ENCODE measurements at places on chromosomes 13 and 19. TPM values are rescaled to one million over a fixed set of nuclear protein-coding genes. Genes with fewer than 3 reads are reported as not detected.
A peak's percentile ranks its signal among the peaks of the same experiment; 100 is the strongest.

Gene ZNF14
- 5.4 TPM for total RNA-seq

DNA sequence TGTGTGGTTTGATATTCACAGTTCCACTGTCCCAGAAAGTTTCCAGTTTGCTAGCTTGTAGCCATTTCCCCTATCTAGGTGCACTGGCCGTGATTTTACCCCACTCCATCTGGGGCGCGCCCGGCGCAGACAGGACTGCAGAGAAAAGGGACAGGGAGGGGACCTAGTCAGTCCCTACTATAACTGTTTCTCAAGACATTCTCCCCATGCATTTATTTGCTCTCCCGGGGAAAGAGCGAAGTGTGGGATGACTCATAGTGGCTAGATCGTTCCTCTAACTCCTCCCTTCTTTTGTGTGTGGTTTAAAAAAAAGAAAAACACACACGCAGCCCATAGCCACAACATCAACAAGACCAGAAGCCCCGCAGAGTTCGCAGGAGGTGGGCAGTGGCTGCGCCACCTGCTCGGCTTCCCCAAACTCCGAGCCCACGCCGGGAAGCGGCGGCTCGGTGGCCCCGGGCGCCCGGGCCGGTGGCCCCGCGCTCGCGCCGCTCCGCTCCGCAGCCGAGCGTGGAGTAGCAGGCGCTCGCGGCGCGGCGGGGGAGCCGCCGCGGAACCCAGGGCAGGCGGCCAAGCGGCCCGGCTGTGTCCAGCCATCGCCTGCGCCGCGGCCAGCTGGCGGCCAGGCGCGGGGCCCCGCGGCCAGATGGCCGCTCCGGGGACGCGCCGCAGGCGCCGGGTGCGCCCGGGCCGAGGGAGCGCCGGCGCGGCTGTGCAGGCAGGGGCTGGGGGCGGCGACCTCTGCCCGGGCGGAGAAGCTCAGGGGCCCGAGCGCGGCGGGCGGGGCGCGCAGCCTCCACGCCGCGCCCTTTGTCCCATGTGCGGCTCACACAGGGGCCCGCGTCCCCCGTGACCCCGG, 653 bp downstream of the TMTC4 start:
- peak; percentile 89 for DNase-seq

Gene SIGLEC8
- total RNA-seq, result not detected

GRCh38 chr13:106117035-106117434, 418.4 kb downstream of the EFNB2 start:
- no peak for DNase-seq

DNA sequence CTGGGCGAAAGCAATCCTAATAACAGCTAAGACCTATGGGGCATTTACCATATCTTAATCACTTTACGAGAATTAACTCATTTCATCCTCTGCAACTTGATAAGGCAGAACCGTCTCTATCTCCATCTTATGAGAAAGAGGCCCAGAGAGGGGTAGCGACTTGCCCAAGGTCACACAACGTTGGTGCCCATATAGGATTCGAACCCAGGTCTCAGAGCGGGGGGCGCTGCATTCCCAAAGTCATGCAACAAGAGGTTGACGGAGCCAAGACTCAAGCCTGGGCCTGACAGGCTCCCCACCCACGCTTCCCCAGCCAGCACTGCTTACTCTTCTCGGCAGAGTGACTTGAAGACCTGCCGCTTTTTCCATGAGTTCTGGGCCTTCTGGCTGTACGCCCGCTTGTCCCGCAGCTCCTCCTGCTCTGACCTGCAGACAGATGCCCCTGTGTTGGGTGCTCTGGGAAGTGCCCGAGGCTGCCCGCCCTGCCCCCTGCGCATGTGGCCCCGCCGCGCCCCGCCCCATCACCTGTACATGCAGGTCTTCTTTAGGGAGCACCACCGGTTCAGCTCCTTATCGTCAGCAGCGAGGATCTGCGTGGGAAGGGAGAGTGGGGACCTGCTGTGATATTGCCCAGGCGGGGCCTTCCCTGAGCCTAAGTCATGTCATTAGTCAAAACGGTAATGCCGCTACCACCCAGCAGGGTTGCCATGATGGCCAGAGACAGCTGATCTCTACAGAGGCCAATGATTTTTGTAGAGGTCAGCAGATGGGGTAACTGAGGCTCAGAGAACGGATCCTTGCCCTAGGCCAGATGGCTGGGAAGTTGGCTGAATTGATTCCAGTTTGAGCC, 10.8 kb downstream of the KRI1 start:
- DNase-seq, result no peak

GRCh38 chr19:38213911-38214625, 10.0 kb downstream of the DPF1 start:
- no peak for DNase-seq

DNA sequence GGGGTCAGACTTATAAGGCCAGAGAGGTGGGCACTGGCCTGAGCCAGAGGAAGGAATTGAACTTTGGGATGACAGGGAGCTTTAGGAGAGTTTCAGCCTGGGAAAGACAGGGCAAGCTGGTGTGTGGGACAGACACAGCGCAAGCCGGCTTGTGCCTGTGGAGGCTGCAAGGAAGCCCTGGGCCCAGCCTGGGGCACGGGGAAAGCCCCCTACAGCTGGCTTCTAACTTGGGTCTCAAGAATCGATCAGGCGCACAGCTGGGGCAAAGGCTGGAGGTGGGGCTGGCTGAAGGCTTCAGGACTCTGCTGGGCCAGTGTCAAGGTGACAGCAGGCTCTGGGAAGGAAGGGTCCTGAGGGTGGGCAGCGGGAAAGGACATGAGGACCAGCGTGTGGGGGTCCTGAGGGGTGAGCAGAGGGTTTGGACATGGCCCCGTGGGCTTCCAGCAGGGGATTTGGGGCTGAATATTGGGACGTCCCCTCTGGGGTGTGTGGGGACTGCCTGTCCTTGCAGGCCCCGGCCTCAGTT, 3.0 kb downstream of the PTOV1 start:
- DNase-seq, result no peak

DNA sequence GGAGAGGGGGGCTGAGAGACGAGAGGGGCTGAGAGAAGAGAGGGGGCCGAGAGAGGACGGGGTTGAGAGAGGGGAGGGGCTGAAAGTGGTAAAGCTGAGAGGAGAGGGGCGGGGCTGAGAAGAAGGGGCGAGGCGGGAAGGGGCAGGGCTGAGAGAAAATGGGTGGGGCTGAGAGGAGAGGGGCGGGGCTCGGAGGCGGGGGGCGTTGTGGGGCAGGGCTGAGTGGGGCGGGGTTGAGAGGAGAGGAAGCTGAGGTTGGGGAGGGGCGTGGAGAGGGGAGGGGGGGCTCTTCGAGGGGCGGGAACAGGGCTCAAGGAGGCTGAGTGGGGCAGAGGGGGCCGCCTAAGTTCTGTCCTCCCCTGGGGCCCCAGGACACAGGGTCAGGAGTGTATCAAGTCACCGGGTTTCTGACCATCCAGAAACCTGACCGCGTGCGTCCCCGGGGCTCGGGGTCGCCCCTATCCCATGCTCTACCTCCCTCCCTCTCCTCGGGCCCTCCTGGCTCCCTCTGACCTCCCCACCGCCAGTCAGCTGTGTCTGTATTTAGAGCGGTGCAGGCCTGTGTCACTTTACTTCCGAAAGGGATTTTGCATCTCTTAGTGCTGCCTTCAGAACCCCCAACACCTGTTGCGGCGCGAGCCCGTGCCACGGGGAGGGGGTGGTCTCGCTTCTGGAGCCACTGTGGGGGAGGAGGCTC, 38.6 kb upstream of the SEMA6B start:
- no peak for DNase-seq

- DNase-seq, result no peak
Measured at GRCh38 chr13:99220199-99220935, 19.7 kb downstream of the UBAC2 start.

DNA sequence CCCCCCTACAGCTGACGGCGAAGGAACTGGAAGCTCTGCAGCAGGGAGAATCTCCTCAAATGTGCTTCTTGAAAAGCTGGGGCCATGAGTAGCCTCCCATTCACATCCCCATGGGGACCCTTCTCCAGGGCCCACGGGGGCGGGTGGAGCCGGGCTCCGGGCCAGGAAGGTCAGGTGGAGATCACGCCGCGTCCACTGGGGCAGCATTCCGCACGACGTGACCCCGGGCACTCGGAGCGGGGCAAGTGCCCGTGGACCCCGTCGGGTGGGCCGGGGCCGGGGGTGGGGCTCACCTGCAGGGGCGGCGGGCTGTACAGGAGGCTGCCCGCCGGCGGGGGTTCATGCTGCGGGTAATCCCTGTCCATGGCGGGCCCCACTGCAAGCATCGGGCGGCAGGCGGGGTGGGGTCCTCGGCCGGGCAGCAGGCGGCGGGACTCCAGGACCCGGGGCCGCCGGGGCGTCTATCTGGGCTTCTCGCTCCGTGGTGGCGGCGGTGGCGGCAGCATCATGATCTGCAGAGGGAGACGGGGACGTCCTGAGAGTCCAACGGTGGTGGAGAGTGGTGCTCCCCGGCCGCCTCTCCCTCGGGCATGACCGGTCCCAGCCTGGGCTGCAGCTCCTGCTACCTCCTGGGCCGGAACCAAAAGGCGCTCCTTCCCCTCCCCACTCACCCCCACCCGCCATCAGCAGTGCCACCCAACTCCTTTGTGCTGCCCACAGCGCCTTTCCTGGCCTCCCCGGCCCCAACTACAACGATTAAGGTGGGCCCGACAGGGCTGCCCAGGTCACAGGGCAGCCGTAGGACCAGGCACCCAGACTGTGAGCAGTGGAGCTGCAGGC, 20.0 kb downstream of the SBNO2 start:
- no peak for DNase-seq

- DNase-seq, result no peak
Measured at GRCh38 chr13:52452470-52452869, 2.0 kb upstream of the VPS36 start.

Gene CADM4
- total RNA-seq, result 4.7 TPM

Gene FGF14
- 3.4 TPM for total RNA-seq

- no peak for DNase-seq
Measured at GRCh38 chr13:113170511-113170910, 12.1 kb downstream of the PROZ start.

Gene THSD8
- total RNA-seq, result not detected

GRCh38 chr19:41225238-41226052, 6.4 kb downstream of the AXL start:
- DNase-seq, result peak; percentile 97

Gene SUGP2
- total RNA-seq, result 57.9 TPM

GRCh38 chr19:39078436-39079200, 5.5 kb upstream of the ACP7 start:
- DNase-seq, result no peak

GRCh38 chr19:10740798-10741197, 22.9 kb downstream of the DNM2 start:
- no peak for DNase-seq

- no peak for DNase-seq
Measured at GRCh38 chr19:58570770-58571574, 2.2 kb downstream of the MZF1 start.

- DNase-seq, result no peak
Measured at GRCh38 chr13:113220141-113220598, 10.8 kb downstream of the CUL4A start.

Gene GGN
- total RNA-seq, result not detected

DNA sequence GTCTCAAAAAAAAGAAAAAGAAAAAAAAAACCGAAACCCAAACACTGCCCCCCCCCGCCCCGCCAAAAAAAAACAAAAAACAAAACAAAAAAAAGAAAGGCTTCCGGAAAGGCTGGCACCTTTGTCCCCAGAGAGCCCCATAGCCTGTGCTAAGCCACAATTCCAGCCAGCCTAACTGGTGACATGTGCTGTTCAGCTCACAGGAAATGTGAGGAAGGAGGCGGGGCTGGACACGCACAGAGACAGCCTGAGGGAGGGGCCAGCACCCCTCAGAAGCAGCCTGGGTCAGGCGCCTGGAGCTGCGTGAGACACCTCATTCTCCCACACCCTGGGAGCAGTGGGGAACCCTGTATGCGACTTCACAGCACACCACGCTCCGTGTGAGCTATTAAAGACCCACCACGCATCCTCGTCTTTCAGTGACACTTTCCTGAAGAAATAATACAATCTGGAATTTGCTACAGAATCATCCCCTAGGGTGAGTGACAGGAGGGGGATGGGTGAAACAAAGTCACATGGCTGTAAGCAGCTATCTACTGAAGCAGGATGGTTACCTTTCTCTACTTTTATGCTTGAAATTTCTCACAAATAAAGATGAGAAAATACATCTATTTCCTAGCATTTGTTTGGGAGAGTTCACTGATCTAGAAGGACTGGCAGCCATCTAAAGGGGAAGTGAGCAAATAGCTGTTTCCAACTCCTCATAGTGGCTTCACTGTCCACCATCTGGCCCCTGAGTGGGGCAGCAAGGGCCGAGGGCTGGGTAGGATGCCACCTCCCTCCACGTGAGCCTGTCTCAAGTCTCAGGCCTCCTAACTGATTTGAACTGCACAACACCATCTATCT, 12.3 kb upstream of the SLC35E1 start:
- DNase-seq, result no peak

DNA sequence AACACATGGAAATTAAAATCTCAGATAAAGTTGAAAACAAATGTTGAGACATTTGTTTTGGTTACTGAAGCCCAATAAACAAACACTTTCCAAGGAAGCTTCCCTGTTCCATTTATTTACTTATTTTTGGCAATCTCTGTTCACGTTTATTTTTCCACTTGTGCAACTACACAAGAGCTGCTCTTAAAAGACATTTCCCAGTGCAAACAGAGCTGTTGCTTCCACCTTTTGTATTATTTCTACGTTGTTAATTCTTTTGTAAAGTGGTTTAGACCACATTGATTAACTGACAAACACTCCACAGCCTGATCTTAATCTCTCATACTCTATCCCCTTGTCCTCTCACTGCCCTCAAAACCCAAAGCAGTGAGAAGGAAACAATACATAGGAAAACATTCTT, 757.6 kb downstream of the LIG4 start:
- no peak for DNase-seq

DNA sequence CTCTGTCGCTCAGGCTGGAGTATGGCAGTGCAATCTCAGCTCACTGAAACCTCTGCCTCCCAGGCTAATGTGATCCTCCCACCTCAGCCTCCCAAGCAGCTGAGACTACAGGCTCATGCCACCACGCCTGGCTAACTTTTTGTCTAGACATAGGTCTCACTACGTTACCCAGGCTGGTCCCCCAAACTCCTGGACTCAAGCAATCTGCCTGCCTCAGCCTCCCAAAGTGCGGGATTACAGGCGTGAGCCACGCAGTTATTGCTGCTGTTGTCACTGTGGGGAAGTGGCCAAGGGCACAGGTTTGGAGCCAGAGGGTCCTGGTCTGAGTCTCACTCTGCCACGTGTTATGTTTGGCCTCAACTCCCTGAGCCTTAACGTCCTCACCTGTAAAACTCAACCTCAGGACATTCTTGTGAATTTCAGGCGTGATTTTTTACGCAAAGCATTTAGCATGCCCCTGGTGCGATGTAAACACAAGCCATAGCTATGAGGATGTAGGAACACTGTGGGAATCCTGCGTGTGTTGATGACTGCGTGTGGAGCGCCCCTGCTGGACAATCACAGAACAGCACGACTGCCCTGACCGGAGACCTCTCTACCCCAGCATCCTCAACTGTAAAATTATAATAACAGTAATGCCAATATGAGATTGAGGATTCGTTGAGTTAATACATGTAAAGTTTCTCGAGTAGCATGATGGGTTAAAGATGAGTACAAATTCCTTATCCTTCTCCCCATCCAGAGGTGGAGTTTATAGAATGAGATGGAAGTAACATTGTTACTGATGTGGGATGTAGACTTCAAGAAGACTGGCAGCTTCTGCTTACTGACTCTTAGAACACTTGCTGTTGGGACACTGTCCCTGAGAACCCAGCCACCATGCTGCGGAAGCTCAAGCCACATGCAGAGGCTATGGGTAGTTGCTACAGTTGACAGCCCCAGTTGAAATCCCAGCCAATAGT, 41.8 kb upstream of the PNMA8B start:
- no peak for DNase-seq

Measured in vagina (tissue), 2 donors.